NCI-H2081 (cell line): ENCODE measurements at places on chromosomes 6 and 20.

DNA sequence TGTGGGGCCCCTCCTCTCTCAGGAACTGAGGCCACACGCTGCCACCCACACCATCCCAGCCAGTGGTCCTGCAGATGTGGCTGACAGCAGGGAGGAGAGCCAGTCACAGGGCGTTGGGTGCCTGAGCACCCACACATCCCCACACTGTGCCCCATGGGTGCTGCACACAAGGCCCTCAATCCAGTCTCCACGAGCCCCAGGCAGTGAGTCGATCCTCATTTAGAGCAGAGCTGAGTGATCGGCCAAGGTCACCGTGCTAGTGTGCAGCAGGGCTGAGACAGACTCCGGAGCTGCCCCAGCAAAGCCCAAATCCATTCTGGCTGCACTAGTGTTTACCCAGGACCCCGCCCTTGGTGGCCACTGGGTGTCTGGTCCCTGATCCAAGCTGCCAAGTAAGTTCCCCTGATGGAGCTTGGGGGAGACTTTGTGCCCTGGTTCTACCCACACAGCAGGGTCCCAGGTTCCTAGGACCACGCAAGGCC is 9.0 kb downstream of the C20orf203 start:
- no peak for DNase-seq

DNA sequence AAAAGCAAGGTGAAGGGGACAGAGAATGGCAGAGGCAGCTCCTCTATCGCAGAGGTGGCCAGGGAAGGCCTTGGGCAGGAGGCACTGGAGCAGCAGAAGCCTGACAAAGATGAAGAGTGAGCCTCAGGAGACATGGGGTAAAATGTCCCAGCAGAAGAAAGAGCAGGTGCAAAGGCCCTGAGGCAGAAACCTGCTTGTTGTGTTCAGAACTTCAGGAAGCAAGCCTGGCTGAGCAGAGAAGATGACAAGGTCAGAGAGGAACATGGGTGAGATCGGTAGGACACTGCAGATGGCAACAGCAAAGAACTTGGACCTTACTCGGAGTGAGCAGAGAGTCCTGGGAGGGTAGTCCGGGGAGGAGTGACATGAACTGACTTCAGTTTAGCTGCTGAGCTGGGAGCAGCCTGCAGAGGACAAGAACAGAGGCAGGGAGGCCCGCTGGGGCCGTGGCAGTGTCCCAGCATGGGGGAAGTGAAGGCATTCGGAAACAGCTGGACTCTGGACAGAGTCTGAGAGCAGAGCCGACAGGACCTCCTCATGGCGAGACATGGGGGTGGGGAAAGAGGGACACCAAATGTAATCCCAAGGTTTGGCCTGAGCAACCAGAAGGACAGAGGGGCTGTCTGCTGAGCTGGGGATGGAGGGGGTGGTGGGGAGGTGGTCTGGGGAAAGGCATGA is 106.3 kb downstream of the PREX1 start:
- no peak for DNase-seq

GRCh38 chr20:47248448-47248966 is 108.0 kb downstream of the ZMYND8 start:
- no peak for DNase-seq

DNA sequence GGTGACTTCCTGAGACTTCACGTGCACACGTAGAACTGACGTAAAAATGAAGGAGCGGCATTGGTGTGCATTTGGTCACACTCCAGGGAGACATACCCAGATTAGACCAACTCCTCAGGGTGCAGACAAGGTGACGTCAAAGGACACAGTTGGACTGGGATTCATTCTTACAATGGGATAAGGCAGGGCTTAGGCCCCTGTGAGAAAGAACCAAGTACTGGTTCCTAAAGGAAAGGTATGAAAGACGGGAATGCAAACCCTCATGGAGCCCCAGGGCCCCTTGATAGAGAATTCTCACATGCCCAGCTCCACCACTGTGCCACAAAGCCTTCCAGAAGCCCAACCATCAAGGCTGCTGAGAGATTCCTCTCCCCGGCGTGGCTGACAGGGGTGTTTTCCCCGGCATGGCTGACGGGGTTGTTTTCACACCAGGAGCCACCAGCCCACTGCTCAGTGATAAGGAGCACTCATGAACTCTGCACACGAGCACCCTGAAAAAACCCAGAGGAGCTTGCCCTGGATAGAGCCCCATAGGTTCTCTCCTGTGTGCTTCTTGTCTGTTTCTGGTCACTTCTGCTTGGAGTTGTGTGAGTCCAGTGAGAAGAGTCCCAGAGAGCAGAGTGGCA is 90.1 kb downstream of the CAP2 start:
- no peak for DNase-seq

- DNase-seq: no peak
Measured at GRCh38 chr20:64151633-64152530, 12.4 kb upstream of the MYT1 start.
